T47D (cell line): ENCODE measurements at places on chromosomes 7 and 10.

- DNase-seq, result peak; percentile 67
These were observed 452 bp upstream of the RPP30 start for GRCh38 chr10:90871279-90871765.

- DNase-seq, result no peak
These were observed 69.0 kb downstream of the CREB3L2 start for GRCh38 chr7:137932881-137933269.

DNA sequence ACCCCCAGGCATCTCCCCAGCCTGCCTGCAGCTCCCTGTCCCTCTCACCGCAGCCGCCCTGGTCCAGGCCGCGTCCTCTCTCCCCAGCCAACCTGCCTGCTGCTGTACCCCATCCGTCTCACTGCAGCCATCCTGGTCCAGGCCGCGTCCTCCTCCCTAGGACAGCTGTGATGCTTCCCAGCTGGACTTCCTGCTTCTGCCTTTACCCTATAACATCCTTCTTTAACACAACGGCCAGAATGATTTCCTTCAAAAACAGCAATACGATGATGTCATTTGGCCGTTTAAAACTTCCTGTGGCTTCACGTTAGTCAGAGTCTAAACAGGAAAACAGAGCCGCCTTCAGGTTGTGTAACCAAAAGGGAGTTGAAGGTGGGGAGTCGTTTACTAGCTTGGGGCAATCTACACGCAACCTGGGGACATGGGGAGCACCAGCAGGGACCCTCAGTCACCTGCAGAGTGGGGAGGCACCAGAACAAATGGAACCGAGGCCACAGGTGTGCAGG lies 32.2 kb upstream of the ZFAND2A start:
- no peak for DNase-seq

DNA sequence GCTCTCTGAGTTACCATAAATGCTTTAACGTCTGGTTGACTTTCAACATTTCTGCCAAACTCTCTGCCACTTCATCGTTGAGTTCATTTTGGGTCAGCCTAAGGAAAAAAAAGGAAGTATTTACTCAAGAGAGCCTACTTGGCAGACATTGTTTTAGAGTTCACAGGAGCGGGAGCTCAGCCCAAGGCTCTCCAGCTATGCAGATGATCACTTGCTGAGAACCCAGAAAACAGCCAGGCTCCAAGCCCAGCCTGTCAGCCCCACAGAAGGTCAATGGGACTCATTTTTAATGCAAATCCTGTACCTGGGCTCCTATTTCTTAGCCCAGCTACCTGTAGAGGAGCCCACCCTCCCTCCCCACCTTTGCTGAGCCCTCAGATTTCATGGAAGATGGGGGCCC lies 45.5 kb downstream of the NOD1 start:
- peak; percentile 69 for DNase-seq

DNA sequence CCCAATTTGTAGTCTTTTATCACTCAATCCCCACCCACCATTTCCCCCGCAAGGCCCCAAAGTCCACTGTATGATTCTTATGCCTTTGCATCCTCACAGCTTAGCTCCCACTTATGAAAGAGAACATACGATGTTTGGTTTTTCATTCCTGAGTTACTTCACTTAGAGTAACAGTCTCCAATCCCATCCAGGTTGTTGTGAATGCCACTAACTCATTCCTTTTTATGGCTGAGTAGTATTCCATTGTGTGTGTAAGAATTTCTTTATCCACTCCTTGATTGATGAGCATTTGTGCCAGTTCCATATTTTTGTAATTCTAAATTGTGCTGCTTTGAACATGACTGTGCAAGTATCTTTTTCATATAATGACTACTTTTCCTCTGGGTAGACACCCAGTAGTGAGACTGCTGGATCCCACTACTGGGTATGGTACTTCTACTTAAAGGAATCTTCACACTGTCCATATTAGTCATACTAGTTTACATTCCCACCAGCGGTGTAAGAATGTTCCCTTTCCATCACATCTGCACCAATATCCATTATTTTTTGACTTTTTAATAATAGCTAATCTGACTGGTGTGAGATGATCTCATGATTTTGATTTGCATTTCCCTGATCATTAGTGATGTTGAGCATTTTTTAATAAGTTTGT lies 152.6 kb downstream of the JMJD1C start:
- DNase-seq, result no peak

DNA sequence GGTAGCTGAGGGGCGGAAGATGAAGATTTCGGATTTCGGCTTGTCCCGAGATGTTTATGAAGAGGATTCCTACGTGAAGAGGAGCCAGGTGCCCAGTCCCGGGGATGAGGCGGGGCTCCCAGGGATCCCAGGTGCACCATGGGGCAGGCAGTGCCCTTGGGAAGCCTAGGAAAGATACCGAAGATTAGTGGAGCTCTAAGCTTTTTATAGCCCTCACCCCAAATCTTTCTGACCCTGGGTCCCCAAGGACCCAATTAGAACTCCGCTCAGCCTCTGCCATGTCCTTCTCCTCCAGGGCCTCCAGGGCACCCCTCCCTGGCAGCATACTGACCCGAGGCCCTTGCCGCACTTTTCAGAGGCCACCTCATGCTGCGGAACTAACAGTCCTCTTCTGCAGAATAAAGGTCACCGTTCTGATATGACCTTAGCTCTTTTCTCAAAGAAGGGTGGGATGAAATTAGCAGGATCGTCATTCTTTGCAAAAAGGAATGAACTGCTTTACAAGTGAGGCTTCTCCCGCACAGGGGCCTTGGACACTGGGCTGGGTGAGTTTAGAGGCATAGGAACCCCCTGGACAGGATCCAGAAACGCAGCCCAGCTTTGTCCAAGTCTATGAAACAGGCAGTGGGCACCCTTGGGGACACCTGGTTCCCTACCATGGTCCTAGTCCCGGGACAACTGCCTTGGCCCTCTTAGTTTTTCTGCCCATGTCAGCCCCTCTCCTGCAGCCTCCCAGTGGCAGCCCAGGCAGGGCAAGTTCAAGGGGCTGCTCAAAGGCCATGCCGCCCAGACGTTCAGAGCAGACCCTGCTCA lies 17.9 kb upstream of the CSGALNACT2 start:
- DNase-seq, result no peak

- DNase-seq, result no peak
These were observed 210.9 kb downstream of the CUX1 start for GRCh38 chr7:102028206-102028826.

- DNase-seq, result no peak
These were observed 11.0 kb downstream of the VSIR start for GRCh38 chr10:71762324-71762723.

- peak; percentile 51 for DNase-seq
These were observed 453 bp downstream of the URGCP start for GRCh38 chr7:43905956-43906330.
